ENCODE measurements at places on chromosomes 5 and 9.

DNA sequence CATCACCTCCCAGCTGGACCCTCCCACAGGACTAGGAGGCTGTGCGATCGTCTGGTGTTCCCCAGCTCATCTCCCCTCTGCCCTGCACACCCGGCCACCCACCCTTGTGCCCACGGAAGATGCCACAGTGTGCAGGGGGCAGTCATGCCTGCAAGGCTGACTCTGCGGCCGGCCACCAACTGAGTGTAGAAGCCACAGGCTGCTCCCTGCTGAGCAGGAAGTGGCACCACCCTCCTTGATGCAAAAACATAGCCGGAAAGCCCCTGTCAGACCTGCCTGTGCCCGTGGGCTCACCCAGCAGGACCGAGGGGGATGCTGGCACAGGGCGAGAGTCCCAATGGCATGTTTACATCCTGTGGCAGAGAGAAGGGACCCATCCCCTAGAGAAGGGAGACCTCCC is 40.3 kb upstream of the SLC12A7 start:
- DNase-seq = no peak

- DNase-seq = no peak
Observed at GRCh38 chr5:80620211-80620610, 34.2 kb upstream of the MSH3 start.

- DNase-seq = no peak
Observed at GRCh38 chr5:132436936-132437335, 53.6 kb downstream of the IRF1 start.

DNA sequence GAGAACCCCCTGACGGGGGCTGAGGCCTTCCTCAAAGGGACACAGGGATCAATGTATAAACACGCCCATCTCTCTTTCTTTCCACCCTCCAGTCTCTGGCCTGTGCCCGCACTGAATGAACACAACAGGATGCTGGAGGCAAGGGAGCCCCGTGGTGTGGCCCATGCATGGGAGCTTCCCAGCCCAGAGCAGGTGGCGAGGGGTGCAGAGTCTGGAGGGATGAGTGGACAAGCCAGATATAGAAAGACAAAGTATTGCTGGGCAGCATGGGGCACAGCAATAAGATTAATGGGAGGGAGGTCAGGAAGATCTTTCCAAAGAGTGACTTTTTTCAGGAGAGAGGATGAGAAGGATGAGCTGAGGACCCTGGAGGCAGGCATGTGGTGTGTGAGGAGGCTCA is 103.7 kb downstream of the C5orf15 start:
- no peak for DNase-seq

GRCh38 chr5:3181671-3182070 is 414.0 kb upstream of the IRX1 start:
- DNase-seq = no peak

Data from substantia nigra (tissue), 51 donors.